NCI-H526 (cell line): ENCODE measurements at places on chromosomes 2 and 18.

- no peak for DNase-seq
Measured at GRCh38 chr2:218129458-218130135, 3.8 kb downstream of the CXCR2 start.

GRCh38 chr2:101773137-101773536, 75.6 kb downstream of the MAP4K4 start:
- no peak for DNase-seq

DNA sequence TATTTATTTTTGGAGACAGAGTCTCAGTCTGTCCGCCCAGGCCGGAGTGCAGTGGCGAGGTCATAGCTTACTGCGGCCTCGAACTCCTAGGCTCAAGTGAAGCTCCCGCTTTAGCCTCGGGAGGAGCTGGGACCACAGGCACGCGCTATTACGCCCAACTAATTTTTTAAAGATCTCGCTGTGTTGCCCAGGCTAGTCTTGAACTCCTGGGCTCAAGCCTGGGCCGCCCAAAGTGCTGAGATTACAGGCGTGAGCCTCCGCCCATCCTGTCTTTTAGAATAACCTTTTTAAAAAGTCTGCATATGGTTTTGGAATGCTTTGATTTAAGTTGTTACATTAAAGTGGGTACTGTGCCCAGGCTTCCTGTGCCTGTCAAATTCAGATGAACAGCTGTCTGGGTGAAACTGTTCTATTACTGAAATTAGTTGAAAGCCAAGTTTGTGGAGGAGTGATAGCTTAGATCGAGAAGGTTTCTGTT, 944 bp downstream of the RAB3GAP1 start:
- DNase-seq = no peak

- no peak for DNase-seq
Measured at GRCh38 chr2:216315802-216316603, 56.3 kb downstream of the MARCHF4 start.

GRCh38 chr2:179953359-179953758, 53.7 kb downstream of the CWC22 start:
- no peak for DNase-seq

DNA sequence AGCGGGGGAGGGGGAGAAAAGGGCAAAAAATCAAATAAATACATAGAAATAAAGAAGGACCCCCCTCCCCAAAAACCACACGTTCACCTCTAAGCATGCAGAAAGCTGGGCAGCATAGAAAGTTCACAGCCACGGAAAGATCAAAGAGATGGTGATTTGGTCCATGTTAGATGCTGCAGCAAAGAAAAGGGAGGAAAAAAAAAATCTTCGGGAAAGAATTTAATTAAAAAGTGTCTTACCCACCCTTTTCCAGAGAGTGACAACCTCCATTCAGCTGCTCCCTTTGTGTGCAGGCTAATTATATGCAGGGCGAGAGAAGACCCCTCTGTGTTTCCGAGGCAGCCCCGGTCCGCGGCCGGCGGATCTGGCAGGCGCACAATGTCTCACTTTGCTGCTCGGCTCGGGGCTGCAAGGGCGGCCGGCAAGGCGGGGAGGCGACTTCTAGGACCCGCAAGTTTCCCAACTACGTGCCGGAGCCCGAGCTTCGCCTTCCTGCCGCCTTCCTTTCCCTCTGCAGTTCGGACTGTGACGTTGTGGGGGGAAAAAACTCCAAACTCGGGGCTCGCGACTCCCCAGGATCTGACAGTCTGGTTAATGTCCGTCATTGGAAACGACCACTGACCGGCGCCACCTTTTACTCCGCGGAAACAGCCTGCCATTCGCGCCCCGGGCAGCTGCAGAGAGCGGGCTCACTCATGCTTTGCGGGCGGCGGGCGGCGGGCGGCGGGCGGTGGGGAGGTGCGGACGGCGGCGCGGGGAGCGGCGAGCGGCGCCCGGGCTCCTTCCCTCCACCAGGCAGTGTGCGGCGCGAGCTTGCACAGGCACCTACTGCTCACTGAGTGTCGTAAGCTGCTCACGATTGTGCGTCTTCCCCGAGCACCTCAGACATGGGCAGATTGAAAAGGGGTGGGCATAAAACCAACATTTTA, at the start of gene LRRTM1:
Gene LRRTM1, minus strand, starts transcription at position 844 of the 929 bp plus-strand sequence. CDS start 933 bp downstream, outside the sequence.
- no peak for DNase-seq

GRCh38 chr2:218710334-218710686, 325 bp upstream of the TTLL4 start:
- no peak for DNase-seq

DNA sequence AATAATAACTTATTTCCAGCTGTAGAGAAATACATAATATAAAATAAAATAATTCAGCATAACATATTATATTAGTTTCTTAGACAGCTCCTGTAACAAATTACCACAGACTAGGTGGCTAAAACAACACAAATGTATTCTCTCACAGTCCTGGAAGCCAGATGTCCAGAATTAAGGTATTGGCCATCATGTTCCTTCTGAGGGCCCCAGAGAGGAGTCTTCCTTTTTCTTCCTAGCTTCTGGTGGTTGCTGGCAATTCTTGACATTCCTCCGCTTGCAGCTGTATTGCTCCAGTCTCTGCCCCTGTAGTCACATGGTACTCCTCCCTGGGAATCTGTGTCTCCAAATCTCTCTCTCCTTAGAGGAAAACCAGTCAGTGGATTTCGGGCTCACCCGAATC, 146.8 kb downstream of the RBM43 start:
- no peak for DNase-seq

DNA sequence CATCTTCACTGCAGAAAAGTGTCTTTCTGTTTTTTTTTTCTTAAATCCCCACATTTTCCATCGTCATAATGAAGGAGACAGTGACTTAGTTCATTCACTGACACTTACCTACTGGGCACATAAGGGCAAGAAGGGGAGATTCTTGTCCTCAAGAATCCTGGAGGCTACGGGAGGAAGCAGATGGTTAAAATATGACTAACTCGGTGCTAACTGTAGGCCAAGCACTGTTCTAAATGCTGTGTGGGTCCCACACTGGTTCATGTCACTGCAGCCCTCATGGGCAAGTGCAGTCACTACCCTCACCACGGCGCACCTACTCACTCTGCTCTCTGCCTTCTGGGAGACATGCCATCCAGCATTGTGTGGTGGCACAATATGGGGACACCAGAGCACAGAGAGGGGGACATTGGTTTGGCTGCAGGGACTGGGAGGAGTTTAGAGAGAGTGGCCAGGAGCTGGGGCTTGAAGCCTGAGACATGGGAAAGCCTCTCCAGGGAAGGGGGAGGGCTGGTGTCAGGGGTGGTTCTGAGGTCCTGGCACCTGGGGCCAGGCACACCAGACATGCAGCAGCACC, 305.2 kb downstream of the MYCN start:
- no peak for DNase-seq

DNA sequence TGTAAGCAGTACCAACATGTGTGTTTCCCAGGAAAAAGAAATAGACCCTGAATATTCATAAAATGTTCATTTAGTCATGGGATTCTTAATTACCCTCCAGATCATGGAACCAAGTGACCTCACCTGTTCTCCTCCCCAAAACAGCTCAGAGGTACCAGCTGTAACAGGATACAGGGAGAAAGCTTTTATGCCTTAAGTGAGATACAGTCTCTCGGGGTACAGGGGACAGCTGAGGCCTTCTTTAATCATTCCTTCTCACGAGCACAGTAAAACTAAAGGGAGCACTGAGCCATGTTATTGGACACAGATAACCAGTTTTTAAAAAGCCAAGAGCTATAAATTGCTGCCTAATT, 16.6 kb downstream of the EPHA4 start:
- no peak for DNase-seq

- no peak for DNase-seq
Measured at GRCh38 chr18:54069729-54070128, 154.7 kb downstream of the MBD2 start.

DNA sequence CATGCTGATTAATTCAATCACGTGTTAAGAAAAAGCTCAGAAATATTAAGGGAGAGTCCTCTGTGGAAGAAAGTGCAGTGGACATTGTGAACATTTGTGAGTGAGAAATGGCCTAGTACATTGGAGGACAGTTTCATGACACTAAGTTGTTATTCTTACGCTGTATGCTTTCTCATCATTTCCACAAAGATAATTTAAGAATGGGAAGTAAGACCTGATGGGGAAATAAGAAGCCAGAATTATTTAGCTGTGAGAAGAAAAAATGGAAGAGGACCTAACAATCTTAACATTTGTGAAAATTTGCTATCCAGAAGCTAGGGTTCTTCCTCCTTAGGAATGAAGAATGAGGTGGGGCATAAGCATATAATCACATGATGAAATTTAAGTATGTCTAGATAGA, 15.2 kb upstream of the RAPH1 start:
- no peak for DNase-seq

- DNase-seq = no peak
Measured at GRCh38 chr2:13770279-13770678, 862.2 kb upstream of the LRATD1 start.

DNA sequence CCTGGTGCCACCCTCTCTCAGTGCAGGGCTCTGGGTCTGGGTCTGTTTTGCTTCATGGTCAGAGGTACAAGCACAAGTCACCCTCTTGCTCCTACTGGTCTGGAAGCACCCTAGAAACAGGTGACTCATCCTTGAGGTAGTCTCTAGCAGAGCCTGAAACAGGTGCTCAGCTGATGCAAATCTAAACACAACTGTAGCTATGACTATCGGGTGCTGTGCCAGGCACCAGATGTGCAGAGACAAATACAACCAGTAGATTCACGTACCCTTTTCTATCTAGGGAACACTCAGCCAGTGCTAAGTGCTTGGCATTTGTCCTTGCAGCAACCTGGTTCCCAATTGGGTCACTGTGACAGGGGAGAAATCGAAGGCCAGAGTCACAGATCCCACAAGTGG, 140.9 kb upstream of the MYCN start:
- peak; percentile 100 for DNase-seq

DNA sequence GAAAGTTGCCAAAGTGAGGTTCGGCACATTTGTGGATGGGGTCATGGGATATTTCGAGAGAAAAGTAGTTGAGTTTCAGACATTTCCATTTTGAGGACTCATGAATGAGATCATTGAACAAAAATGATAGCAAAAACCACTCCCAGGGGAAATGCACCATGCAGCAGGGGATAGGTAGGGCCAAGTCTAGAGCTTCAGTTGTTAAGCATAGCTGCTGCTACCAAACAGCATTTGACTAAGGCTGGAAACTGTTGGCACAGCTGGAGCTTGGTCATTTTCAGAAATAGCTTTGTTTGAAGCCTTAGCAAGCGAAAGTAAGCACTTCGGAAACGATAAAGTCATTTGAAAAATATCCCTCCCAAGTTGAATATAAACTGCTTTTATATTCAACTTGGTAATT, 431.8 kb downstream of the SOCS6 start:
- DNase-seq = no peak

GRCh38 chr2:240460253-240460711, 24.8 kb downstream of the GPC1 start:
- no peak for DNase-seq

DNA sequence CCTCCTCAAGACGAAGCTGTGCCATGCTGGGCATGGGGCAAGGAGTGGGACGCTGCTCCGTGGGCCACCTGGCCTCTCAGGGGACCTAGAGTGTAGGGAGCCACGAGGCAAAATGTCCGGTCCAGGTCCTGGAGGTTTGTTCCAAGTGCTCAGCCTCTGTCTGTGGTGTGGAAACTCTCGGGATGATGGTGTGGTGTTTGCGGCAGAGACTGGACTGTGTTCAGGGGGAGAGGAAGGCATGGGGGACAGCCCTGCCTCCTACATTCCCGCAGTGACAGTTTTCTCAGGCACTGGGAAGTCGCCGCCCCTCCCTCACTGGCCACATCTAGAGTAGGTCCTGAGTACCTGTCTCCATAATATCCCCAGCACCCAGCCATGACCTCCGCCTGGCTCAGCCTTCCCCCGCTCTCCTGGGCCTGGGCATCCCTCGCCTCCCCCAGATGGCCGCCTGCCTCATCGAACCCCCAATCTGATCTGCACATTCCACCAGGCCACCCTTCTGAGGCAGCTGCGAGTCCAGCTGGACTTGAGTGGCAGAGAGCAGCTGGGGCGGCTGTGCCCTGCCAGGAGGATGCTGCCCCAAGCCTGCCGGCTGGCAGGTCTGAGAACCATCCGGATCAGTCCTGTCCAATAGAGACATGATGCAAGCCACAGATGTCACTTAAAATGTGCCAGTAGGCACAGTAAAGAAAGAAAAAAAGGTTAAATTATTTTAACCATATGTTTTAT, 6.2 kb downstream of the KCNIP3 start:
- DNase-seq = no peak

DNA sequence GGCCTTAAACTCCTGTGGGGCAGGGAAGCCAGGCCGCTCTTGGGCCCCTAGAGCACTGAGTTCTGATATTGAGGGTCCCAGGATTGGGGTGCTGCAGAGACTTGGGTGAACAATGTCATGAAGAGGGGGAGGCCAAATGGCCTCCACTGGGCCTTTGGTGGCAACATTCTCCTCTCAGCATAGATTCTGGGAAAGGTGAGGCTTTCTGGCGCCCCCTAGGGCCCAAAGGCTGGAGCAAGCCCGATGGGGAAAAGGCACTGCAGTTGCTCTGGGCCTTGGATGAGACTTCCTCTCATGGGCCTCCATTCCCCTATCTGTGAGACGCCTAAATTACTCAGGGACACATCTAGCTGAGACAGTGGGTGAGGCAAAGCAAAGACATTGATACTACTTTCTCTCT, 84.8 kb downstream of the ACAA2 start:
- peak; percentile 77 for DNase-seq

DNA sequence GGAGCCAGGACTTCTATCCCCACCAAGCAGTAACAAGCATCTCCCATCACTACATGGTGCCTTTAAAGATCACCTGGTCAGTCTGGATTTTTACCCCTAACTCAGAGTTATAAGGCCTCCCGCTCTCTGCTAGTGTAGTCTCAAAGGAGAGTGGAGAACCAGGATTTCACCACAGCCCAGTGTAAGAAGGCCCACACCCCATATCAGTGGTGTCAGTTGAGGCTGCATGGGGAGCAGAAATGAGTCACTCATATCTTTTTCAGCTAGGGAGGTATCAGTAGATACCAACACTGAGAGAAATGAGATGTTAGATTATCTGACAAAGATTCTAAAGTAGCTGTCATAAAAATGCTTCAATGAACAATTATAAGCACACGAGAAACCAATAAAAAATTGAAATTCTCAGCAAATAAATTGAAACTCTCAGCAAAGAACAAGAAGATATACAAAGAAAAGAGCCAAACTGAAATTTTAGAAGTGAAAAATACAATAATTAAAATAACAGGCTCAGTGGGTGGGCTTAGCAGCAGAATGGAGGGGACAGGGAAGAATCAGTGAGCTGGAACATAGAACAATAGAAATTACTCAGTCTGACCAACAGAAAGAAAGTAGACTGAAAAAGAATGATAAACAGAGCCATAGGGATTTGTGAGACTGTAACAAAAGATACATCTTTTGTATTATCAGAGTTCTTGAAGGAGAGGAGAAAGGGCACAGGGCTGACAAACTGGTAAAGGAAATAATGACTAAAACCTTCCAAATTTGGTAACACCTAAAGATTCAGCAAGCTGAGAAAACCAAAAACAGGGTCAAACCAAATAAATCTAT, 257.7 kb downstream of the ANAPC1 start:
- DNase-seq = no peak

GRCh38 chr18:79402977-79403722, 7.4 kb downstream of the NFATC1 start:
- DNase-seq = no peak

DNA sequence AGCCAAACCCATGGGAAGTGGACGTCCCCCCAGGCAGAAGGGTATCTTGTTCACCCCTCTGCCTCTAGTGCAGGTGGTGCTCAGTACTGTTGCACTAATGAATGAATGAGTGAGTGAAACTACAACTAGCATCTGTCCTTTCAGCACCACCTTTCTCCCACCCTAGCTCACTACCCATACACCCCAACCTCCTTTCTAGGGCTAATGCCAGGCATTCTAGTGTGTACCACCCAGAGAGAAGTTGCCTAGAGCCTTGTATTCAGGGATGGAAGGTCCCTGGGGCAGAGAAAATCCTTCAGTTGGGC, 22.5 kb downstream of the CCT7 start:
- DNase-seq = no peak

GRCh38 chr2:157321466-157321865, 4.2 kb downstream of the ERMN start:
- no peak for DNase-seq
